ENCODE measurements at places on chromosomes 3 and 15.

- no peak for DNase-seq
Observed at GRCh38 chr15:66720206-66721010, 18.4 kb downstream of the SMAD6 start.

- DNase-seq = no peak
Observed at GRCh38 chr3:32614956-32615355, 44.3 kb upstream of the DYNC1LI1 start.

- no peak for DNase-seq
Observed at GRCh38 chr15:78617076-78617475, 3.7 kb downstream of the CHRNA3 start.

DNA sequence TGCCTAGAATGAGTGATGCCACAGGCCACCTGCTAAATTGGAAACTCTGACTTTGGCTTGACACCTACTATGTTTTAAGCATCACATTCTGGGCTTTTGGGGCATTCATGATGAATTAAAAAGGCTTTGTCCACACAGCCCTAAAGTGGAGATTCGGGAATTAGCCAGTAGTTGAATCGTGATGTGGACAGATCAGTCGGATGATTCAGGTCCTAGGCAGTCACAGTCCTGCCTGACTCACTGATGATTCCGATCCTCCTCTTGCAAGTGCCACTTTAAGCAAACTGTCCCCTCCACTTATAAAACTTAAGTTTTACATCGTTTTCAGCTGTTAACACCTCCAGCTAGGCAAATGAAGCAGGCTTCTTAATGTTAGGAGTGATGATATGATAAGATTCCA, 75.3 kb downstream of the SYNPR start:
- no peak for DNase-seq

DNA sequence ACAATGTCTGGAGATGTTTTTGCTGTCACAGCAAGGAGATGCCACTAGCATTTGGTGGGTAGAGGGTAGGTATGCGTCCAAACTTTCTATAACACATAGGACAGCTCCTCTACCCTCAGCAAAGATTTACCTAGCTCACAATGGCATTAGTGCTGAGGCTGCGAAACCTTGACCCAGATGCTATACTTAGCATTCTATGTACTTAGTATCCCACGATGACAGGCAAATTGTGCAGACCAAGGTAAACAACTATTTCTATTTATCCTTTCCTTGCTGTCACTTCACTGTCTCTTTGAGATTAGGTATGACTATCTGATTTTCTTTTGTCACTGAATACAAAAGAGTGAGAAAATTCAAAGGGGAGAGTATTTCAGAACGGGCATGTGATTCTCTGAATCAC, 265.2 kb upstream of the ZNF385D start:
- no peak for DNase-seq

DNA sequence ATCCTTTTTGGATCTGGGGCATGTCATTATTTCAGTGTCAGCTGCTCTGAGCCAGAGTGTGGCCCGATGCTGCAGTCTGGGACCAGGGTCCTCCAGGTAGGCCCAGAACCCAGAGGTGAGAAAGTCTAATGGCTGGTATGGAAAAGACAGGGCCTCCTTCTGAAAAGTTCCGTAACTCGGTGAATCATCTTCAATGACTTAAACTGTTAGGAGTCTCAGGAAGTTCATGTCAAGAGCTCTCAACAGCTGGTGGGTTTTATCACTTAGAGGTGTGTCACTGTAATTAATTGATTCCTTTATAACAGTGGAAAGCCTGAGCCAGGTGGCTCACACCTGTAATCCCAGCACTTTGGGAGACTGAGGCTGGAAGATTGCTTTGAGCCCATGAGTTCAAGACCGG, 28.5 kb upstream of the PDE8A start:
- no peak for DNase-seq

DNA sequence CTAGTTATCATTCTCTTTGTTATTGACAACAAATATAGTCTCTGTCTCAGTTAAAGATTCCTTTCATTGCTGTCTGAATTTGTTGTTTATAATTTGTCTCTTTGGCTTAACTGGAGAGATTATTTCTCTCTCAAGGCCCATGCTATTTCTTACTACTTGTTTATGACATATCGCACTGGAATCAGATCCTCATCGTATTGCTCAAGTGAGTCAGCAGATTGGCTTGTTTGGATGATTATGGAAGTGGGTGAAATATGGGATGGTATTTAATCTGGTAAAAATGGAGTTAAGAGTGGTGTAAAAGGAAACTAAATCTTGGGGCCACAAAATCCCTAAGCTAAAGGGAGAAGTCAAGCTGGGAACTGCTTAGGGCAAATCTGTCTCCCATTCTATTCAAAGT, 613.1 kb downstream of the SI start:
- no peak for DNase-seq

- no peak for DNase-seq
Observed at GRCh38 chr3:106822204-106822603, 555.0 kb upstream of the CCDC54 start.

DNA sequence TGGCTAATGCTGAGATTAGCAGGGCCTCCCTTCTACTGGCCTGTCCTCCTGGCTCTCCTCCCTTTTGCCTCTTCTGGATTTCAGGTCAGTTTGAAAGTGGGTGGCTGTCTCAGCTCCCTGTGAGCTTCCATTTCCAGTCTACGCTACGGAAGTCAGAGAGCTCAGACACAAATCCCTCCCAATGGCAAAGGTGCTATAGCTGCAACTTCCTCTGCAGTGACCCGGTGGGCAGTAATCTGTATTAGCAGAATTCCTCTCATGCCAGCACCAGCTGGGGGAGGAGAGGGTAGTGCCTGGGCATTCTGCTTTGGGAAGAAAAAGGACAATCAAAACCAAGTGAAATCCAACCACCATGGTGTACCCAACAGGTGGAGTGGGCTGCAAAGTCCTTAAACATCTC, 171.4 kb downstream of the STT3B start:
- no peak for DNase-seq

DNA sequence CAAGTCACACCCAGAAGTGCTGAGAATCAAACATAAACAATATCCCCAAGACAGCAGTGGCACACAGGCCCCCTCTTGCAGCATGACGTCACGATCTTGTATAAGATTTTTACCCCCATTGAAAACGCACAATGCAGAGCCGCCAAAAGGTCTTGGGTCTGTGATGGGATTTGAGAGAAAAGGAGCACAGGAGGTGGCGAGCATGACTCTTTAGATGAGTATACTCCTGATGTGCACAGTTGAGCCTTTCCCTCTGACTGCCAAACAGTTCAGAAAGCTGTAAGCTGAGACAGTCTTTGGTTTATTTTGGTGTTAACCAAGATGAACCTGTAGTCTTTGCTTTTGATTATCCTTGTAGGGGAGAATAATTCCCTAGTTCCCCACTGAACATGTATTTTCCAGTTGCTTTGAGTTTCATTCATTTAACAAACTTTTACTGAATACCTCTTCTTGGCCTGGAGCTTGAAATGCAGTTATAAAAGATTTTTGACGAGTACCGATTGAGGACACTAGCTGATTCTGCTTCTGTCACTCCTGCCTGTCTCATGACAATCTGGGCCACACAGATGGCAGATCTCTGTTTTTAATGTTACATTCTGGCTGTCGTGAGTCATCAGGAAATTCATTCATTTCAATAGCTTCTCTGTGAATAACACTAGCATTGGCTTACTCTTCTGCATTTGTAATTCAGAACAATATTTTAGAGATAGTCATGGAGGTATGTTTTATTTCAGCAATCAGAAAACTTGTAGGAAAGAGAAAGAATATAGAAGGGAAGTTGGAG, 28.9 kb downstream of the CFAP91 start:
- DNase-seq = no peak

DNA sequence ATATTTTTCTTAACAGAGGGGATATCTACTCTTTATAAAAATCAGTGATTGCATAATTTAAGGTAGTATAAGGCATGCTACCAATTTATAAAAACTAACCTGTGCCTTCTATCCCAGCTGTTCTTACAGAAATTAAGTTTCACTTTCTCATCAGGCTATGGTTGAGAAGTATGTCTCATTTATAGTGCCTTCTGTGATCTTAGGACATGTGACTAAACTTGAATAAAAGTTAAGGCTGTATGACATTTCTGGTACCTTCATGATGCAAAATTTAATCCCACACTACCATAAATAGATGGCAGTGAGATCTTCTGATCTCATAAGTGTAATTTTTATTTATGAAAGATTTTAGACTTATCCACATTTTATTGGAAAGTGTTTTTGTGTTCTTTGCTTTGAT, 12.6 kb downstream of the TIPARP start:
- no peak for DNase-seq

GRCh38 chr3:41751597-41751996, 210.3 kb downstream of the ULK4 start:
- DNase-seq = no peak

DNA sequence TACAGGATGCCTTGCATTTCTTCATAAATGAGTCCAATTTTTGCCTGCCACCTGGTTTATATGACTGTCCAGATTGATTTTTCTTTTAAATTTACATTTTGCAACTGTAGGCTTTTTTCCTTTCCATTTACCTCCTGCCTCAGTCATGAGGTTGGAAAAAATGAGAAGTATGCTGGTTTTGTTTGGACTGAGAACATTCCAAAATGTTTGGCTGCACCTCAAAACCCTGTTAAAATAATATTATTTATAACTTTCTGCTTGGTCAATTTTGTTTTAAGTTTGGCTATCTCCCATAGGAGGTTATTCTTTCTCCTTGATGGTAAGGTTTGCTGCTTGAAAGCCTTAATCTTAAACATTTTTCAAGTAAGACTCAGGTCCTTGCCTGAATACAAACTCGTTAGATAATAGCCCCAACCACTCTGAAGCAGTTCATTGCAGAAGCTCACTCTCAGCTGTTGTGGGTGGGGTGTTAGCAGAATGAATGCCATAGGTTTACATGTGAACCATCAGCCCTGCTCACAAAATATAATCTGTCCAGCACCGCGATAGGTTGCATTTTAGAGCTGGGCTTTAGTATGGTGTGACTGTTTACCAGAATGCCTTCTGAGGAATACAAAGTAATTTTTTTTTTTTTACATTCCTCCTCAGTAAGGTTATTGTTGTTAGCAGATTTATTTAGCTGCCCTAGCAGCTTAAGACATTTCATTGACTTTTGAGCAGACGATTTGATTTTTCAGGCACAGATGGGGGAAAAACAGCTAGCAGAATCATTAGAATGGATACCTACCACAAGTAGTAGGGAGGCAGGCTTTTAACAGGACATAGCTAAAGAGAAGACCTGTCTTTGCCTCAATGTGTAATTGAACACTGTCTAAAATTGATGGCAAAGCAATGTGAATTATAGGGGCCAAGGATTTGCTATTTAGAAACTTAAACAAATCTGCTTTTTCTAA, 630.8 kb upstream of the KCNMB2 start:
- DNase-seq = no peak

DNA sequence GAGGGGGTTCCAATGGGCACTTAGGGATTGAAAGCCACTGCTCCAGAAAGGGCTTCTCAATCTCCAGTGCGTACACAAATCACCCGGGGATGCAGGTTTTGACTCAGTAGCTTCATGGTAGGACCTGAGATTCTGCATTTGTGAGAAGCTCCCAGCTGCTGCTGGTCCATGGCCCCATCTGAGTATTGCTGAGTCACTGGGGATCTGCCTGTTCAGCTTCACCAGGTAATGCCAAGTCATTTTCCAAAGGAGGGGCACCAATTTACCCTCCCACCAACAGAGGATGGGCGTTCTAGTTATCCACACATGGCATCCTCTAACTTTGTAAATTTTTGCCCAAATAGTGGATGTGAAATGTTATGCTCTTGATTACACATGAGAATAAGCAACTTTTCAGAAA, 12.9 kb upstream of the CEMIP start:
- DNase-seq = no peak

- DNase-seq = no peak
Observed at GRCh38 chr3:75237477-75237876, 426.7 kb upstream of the FRG2C start.

DNA sequence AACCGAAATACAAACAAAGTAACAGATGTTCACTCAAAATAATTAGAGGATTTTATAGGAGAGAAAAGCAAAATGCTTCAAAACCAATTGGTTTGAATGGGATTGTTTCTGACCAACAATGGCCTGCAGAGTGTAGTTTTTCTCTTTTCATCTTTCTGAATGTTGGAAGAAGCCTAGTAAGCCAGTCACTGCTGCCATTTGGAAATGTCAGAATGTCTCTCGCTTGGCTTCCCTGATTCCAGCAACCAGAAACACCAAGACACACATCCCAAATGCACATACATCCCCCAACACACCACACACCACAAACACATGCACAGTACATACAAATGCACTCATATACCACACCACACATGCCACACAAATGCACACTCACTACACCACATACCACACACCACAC, 403.4 kb downstream of the OCA2 start:
- no peak for DNase-seq

GRCh38 chr15:67018026-67018425, 47.4 kb upstream of the SMAD3 start:
- DNase-seq = no peak

- DNase-seq = no peak
Observed at GRCh38 chr3:170355738-170356595, 1.5 kb upstream of the SKIL start.

All from GM18507 (cell line).